Omental fat pad (tissue), 4 donors: ENCODE measurements at places on chromosomes 12 and 14. TPM values are rescaled to one million over a fixed set of nuclear protein-coding genes. Genes with fewer than 3 reads are reported as not detected.
A peak's percentile ranks its signal among the peaks of the same experiment; 100 is the strongest.

JPH4 gene
- 1.0 TPM for total RNA-seq

GRCh38 chr14:63277591-63278183 lies 41.0 kb downstream of the GPHB5 start:
- no peak for DNase-seq

KRT82 gene
- not detected for total RNA-seq

DNA sequence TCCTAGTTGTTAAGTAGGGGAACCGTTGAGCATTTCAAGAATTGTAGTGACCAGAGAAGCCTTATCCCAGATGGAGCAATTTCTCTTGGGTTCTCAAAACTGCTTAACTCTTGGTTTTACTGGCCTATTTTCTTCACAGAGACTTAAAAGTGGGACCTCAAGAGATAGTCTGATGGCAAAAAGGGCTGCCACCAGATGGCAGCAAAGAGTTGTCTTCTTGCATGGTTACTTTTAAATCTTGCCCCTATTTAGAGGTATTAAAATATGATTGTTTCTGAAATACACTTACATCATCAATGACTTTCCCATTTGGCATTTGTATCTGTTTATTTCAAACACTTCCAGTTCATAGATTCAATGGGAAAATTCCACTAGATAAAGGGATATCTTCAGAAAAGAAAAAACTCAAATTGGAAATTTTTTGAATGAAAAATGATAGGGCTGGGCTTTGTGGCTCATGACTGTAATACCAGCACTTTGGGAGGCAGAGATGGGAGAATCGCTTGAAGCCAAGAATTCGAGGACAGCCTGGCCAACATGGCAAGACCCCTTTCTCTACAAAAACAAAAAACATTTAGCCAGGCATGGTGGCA lies 69.9 kb upstream of the CNTN1 start:
- peak; percentile 76 for DNase-seq

REC8 gene
- total RNA-seq, result 14.8 TPM

- no peak for DNase-seq
Measured at GRCh38 chr14:96039633-96040311, 610 bp downstream of the C14orf132 start.

DNA sequence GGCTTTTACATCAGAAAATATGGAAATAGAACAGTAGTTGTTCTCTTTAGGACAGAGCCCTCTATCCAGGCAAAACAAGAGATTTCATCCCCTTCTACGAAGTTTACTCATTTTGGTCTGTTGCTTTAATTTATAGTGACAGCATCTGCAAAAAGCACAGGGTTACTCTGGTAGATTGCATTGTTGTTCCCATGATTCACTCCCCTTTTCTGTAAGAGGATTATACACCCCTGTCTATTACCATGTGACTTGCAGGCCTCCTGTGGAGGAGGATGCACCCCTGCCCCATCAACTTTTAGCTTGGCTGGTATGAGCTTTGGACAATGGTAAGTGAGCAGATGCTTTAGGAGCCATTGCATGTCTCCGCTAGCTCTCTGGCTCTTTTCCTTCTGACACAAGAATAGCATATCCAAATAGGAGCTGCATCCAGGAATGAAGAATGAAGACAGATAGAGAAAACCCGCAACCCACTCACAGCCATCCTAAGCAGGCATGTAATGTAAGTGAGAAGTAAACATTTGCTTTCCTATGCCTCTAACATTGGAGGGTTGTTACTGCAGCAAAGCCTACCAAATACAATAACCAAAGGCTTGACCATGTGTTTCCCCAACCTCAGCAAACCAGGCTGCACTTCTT lies 304.2 kb downstream of the AKAP6 start:
- DNase-seq, result no peak

DNA sequence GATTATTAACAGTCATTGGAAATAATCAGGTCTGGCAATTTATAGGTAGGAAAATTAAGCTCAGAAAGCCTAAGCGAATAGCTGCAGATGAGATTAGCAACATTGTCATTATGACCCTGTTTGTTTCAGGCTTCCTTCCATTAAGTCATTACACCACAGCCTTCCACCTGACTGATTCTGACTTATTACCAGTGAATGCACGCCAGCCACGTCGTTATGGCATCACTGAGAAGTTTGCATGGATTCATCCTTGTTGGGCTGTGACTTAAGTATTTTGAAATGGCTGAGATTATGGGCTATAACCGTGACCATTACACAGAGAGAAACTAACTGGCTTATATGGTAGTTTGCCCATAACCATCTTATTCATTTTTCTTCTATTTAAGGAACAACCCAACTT lies 18.6 kb downstream of the RASSF8 start:
- no peak for DNase-seq

RTL1 gene
- total RNA-seq, result not detected

GRCh38 chr12:105018776-105019175 lies 32.7 kb downstream of the NOPCHAP1 start:
- no peak for DNase-seq

IFNG-AS1 gene
- total RNA-seq, result 0.28 TPM

MFAP5 gene
- total RNA-seq, result 34.5 TPM

- DNase-seq, result no peak
Measured at GRCh38 chr12:118979763-118980406, 1.5 kb upstream of the SRRM4 start.

TPH2 gene
- not detected for total RNA-seq

SLC8A3 gene
- total RNA-seq, result not detected

GRCh38 chr12:388541-389141 lies 479 bp downstream of the KDM5A start:
- no peak for DNase-seq

GRCh38 chr12:6820166-6820565 lies 1.5 kb upstream of the GPR162 start:
- DNase-seq, result no peak

- no peak for DNase-seq
Measured at GRCh38 chr12:31216479-31216878, 109.5 kb downstream of the SINHCAF start.

DNA sequence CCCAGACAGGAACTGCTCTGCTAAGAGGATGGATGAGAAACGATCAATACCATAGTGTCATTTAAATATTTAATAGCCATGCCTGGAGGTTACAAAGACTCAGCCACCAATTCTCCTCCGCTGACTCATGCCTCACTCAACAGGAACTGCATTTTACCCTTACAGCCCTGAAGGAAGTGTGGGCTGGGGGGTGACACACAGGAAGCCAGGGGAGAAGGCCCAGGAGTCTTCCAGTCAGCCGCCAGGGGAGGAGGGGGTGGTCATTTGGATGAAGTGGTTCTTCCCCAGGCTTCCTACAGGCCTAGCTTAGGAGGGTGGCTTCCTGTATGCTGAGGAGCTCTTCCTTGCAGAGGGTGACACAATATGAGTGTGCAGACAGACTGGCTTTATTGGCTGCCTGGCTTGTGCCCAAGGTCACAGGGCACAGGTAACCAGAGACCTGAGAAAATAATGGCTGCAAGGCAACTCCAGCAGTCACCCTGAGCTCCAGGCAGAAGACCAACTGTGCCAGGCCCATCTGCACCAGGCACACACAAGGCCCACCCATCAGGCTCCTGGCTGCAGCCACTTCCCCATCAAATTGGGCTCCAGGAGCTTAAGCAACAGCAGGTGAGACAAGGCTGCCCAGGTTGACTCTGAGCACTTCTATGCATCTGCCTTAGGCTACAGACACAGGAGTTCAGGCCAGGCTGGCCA lies 30.6 kb upstream of the RPLP0 start:
- peak; percentile 54 for DNase-seq

GRCh38 chr12:130826151-130826801 lies 12.8 kb downstream of the STX2 start:
- DNase-seq, result no peak

DNA sequence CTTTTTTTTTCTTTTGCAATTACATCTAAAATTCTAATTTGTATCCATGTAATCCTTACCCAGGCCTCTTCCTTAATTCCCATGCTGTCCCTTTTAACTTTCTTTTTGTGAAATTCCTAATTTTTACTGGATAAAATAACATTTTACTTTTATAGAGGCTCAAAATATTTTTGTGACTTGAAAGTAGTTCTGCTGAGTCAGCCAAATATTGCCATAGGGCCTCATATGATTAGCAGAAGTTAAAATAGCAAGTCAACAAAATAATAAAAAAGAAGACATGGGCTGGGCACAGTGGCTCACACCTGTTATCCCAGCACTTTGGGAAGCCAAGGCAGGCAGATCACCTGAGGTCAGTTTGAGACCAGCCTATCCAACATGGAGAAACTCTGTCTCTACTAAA lies 2.0 kb downstream of the C3AR1 start:
- no peak for DNase-seq

SLC38A4 gene
- total RNA-seq, result not detected

SSTR1 gene
- total RNA-seq, result 0.74 TPM

DNA sequence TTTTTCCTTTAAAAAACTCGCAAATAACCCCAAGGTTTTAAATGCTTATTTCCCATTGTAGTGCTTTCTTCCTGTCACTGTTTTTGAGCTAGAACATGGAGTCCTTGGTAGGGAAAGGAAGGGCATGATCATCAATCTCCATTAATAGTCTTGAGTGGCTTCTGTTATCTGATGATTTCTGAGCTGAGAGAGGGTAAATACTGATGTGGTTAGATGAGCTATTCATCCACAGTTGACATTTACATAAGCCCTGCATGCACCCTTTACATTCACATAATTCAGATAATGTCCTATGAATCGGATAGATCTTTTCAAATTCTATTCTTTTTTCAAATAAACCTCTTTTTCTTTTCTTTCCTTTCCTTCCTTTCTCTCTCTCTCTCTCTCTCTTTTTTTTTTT lies 81.4 kb downstream of the NTN4 start:
- no peak for DNase-seq

GRCh38 chr12:94710933-94711332 lies 60.6 kb upstream of the TMCC3 start:
- no peak for DNase-seq

CD9 gene
- total RNA-seq, result 159 TPM

- no peak for DNase-seq
Measured at GRCh38 chr12:111158992-111159391, 209.9 kb downstream of the PHETA1 start.

GRCh38 chr14:81738946-81739659 lies 205.4 kb upstream of the SEL1L start:
- DNase-seq, result no peak

DNA sequence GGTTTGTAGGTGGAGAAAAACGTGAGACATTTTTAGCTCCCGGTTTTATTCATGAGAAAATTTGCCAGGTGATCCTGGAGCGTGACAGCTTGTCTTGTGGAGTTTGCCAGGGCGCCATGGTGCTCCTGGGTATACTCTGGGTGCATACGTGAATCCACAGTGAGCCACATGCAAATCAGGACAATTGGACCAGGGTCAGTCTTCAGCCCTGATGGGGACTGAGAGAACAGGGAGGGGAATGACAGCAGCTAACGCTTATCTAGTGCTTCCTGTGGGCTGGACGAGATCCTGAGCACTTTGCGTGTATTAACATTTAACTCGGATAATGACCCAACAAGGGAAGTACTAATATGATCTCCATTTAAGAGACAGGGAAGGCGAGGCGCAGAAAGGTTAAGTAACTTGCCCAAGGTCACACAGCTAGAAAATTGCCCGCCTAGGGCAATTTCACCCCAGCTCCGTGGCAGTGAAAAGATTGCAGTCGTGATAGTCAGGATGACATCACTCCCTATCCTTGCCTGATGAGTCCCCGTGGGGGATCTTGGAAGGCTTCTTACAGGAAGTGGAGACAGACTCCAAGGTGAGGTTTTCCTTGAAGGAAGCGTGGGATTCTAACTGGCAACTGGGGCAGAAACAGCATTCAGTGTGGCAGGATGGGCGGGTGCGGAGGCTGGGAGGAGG lies 118.4 kb upstream of the NCOR2 start:
- no peak for DNase-seq

CLEC9A gene
- total RNA-seq, result not detected

GRCh38 chr14:103859416-103860202 lies 12.2 kb upstream of the PPP1R13B start:
- no peak for DNase-seq

DNA sequence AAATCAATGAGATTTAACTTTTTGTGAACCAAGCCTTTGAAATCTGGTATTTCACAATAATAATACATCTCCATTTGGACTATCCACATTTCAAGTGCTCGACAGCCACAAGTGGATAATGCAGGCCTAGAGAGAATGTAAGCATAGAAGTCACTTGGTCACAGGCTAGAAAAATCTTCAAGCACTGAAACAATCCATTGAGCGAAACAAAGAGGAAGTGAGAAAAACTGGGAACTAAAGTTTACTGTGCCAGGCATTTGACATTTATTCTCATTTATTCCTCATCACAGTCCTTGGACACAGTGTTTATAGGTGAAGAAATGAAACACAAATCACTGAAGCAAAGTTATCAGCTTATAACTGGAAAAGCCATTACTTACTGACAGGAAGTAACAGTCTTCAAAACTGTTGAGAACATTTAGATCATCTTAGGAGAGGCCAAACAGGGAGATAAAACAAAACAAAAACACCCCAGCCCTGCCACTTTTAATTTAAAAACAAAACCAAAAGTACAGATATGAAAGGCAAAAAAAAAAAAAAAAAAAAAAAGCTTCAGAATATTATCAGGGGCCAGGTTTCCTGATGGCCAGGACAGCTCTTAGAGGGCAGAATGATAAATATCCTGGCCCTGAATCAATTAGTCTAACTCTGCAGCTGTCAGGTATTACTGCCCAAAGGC lies 29.2 kb downstream of the GNS start:
- no peak for DNase-seq
